Left kidney (tissue), 8 donors: ENCODE measurements at places on chromosomes 13 and 19. TPM values are rescaled to one million over a fixed set of nuclear protein-coding genes. Genes with fewer than 3 reads are reported as not detected.

- no peak for DNase-seq
These were observed 26.1 kb upstream of the N4BP2L1 start for GRCh38 chr13:32453981-32454380.

EDNRB gene
- 68.2 TPM for polyA plus RNA-seq

DNA sequence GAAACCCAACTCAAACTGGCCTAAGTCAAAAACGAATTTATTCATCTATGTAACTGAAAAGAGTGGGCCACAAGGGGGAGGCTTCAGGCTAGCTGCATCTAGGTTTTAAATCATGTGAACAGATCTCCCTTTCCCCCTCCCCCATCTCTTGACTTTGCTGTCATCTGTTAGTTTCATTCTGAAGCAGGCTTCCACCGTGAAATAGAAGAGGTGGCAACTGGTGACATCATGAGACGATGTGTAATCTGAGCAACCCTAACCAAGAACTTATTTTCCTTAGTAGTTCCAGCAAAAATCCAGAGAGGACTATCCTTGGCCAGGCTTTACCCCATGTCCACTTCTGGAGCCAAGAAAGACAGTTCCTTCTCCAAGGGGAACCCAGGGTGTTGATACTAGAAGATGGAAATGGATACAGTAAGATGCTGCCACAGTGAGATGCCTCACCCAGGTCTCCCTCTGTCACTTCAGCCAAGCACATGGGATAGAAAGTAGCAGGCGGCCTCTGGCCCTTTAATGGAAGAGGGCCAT is 9.4 kb downstream of the SAMD4B start:
- no peak for DNase-seq

DNA sequence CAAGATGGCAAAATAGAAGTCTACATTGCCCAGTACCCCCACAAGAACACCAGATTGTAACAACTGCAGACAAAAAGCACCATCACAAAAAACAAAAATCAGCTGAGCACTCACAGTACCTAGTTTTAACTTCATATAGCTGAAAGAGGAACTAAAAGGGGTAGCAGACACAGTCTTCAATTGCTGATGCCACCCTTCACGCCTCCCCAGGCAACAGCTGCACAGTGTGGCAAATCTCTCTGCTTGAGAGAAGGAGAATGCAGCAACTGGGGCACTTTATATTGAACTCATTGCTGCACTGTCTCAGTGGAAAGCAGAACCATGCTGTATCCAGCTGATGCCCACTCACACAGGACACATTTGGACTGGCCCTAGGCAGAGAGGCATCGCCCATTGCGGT is 2714.5 kb upstream of the PCDH20 start:
- DNase-seq: no peak

TNNT1 gene
- polyA plus RNA-seq: 3.8 TPM

CXCL17 gene
- polyA plus RNA-seq: not detected

DNA sequence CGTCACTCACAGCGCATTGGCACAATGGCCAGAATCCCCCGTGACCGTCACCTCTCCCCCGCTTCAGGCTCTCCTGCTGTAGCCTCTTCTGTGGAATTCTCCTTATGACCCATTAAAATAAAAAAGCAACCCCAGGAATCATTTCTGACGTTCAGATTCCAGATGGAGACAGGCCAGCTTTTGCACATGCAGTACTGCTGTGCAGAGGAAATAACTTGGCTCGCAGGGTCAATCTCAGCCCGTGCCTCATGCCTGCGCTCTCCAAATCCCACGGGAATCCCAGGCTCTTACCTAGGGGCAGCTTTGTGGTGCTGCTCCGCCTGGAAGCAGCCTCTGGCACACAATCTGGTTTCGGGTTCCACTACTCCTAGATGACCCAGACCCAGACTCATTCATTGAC is 32.7 kb upstream of the SOX1 start:
- DNase-seq: no peak

GRCh38 chr13:86840250-86841191 is 830.6 kb upstream of the SLITRK5 start:
- DNase-seq: no peak

DNA sequence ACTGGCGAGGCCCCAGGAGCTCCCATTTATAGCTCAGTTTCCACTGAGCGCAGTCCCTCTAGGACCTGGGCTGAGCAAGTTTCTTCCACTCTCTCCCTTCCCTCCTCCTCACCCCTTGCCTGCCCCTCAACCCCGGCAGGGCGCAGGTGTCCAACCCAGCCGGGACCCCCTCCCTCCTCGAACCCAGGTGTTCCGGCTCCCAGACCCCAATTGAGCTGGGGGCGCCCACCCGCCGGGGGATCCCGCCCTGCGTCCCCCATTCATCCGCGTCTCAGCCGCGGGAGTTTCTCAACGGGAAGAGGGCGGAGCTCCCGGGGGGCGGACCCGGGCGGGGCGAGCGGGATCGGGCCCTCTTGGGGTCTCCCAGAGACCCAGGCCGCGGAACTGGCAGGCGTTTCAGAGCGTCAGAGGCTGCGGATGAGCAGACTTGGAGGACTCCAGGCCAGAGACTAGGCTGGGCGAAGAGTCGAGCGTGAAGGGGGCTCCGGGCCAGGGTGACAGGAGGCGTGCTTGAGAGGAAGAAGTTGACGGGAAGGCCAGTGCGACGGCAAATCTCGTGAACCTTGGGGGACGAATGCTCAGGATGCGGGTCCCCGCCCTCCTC is at the start of gene KIRREL2:
Gene KIRREL2 (plus strand): TSS at position 366 of the 604 bp plus-strand sequence. CDS start 209 bp downstream, at position 575.
- no peak for DNase-seq

DNA sequence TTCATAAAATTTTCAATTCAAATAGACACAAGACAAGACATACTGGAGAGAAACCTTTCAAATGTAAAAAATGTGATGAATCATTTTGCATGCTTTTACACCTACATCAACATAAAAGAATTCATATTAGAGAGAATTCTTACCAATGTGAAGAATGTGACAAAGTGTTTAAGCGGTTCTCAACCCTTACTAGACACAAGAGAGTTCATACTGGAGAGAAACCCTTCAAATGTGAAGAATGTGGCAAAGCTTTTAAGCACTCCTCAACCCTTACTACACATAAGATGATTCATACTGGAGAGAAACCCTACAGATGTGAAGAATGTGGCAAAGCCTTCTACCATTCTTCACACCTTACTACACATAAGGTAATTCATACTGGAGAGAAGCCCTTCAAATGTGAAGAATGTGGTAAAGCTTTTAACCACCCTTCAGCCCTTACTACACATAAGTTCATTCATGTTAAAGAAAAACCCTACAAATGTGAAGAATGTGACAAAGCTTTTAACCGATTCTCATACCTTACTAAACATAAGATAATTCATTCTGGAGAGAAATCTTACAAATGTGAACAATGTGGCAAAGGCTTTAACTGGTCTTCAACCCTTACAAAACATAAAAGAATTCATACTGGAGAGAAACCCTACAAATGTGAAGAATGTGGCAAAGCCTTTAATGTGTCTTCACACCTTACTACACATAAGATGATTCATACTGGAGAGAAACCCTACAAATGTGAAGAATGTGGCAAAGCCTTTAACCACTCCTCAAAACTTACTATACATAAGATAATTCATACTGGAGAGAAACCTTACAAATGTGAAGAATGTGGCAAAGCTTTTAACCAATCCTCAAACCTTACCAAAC is 24.6 kb upstream of the ZNF431 start:
- DNase-seq: no peak

- no peak for DNase-seq
These were observed 19.9 kb downstream of the DPF1 start for GRCh38 chr19:38204096-38204495.

FSD1 gene
- 7.2 TPM for polyA plus RNA-seq

NCR1 gene
- 0.37 TPM for polyA plus RNA-seq

DNAAF3 gene
- polyA plus RNA-seq: 7.5 TPM

DCLK1 gene
- 7.0 TPM for polyA plus RNA-seq

DNA sequence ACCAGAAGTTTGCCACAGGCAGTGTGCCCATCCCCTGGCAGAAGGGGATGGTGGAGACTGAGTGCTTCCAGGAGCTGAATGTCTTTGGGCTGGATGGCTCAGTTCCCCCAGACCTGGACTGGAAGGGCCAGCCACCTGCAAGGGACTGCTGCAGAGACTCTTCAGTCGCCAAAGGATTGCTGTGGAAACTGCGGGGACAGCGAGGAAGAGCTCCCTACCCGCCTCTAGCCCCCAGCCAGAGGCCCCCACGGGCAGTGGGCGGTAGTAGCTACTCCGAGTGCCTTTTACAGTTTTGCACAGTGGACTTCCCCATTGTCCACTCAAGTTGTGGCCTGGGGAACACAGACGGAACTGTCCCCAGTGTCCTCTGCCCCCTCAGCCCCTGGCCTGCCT is 138.5 kb downstream of the ZDHHC20 start:
- no peak for DNase-seq

GRCh38 chr19:49423985-49424303 is 703 bp upstream of the PTH2 start:
- no peak for DNase-seq

ALOX5AP gene
- 4.2 TPM for polyA plus RNA-seq

DNA sequence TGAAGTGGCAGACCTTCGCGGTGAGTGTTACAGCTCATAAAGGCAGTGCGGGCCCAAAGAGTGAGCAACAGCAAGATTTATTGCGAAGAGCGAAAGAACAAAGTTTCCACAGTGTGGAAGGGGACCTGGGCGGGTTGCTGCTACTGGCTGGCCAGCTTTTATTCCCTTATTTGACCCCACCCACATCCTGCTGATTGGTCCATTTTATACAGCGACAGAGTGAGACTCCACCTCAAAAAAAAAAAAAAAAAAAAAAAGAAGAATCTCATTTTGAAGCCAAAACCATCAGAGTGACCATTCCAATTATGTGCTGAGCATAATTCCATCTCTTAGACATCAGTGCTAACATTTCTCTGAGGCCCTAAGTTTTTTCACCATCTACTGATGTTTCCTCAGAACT is 1.9 kb upstream of the ZNF552 start:
- DNase-seq: no peak

GRCh38 chr13:41960211-41960636 is 685 bp downstream of the VWA8 start:
- peak; percentile 22 for DNase-seq

- no peak for DNase-seq
These were observed 1223.2 kb upstream of the SLC10A2 start for GRCh38 chr13:104289400-104289799.

GRCh38 chr19:32859591-32859990 is 10.0 kb downstream of the SLC7A9 start:
- DNase-seq: no peak

GRCh38 chr13:58587183-58587582 is 955.6 kb downstream of the PCDH17 start:
- DNase-seq: no peak

SIGLEC10 gene
- polyA plus RNA-seq: 1.6 TPM

GRCh38 chr13:113425941-113426590 is 27.2 kb downstream of the ADPRHL1 start:
- no peak for DNase-seq

DNA sequence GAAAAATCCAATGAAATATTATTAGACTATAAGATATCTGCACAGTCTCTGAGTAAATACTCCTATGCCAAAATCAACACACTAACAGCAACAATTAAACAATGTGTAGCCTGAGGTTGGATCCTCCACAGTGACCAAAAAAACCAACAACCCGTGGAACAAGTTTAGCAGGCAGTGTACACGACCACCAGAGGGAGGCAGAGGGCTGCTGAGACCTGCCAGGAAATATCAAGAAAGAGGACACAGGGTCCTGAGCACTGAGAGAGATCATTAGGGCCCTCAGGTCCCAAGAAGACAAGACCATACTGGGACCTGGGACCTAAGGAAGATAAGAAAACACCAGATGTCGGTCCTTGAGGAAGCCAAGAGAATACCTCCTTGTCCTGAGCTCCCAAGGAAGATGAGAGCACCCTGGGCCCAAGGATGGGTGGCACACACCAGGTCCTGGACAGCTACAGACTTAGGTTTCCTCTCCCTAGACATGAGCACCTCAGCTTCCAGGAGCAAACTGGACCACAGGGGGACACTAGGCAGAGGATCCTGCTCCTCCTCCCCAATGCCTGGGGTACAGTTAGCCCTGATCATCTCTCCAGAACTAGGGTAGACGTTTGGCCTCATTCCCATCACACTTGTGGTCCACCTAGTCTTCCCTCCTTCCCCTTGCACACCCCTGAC is 822 bp upstream of the ZNF274 start:
- DNase-seq: no peak

DNA sequence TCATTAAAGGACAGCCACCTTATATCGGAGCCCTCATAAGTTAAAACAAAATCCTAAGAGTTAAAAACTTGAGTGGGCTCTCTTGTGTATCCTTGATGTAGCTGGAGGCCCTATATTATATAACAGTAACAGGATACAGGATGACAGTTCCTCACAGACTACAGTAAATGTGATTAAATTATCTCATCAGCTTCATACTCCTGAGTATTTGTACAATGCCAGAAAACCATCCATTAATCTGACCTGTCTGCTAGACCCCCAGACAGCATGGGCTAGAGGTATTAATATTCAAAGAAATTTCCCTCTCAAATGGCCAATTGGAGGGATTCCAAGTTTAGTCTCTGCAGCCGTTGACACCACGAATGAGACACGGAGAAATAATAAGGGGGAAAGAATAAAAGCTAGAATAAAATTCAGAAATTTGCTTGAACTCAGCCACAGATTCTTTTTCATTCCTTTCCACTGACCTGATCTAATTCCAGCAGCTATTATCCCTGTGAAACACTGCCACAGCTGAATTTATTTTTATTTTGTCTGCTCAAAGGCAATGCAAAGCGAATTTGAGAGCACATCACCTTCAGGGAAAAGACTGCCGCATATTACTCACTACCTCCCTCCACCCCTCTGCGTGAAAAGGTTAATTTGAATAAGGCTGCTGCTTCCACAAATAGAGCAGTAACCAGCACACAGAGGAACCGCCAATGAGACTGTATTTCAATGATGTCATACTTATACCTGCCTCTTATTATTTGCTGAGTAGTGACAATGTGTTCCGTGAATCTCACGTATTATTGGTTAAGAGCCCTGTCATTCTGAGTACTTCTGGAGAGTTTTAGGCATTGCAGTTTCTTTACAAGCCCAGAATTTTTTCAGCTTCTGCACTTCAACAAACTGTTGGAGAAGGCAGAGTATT is 155.9 kb upstream of the KLF12 start:
- peak; percentile 94 for DNase-seq

DNA sequence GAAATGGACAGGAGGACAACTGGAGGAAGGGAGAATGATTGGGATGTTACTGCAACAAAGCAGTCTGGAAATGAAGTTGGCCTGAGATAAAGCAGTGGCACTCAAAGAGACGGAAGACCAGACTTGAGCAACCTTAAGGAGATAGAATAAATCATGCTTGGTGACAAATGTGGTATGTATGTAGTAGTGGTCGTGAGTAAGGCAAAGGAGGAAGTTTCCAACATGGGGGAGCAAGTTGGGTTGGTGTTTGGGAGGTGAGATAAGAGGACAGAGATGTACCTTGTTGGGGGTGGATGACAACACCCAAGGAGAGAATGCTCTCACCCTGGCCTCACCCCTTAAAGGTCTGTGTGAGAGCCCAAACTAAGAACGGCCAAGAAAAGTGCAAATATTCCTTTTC is 420.5 kb downstream of the DIAPH3 start:
- no peak for DNase-seq

- DNase-seq: peak; percentile 88
These were observed 1.3 kb upstream of the KCNC3 start for GRCh38 chr19:50330365-50331078.

ZNF546 gene
- 12.0 TPM for polyA plus RNA-seq

GRCh38 chr19:46221981-46222610 is 7.4 kb upstream of the IGFL1 start:
- DNase-seq: no peak

- DNase-seq: no peak
These were observed 6.6 kb downstream of the C19orf25 start for GRCh38 chr19:1472231-1473084.
